ENCODE measurements at places on chromosomes 3 and 15.

DNA sequence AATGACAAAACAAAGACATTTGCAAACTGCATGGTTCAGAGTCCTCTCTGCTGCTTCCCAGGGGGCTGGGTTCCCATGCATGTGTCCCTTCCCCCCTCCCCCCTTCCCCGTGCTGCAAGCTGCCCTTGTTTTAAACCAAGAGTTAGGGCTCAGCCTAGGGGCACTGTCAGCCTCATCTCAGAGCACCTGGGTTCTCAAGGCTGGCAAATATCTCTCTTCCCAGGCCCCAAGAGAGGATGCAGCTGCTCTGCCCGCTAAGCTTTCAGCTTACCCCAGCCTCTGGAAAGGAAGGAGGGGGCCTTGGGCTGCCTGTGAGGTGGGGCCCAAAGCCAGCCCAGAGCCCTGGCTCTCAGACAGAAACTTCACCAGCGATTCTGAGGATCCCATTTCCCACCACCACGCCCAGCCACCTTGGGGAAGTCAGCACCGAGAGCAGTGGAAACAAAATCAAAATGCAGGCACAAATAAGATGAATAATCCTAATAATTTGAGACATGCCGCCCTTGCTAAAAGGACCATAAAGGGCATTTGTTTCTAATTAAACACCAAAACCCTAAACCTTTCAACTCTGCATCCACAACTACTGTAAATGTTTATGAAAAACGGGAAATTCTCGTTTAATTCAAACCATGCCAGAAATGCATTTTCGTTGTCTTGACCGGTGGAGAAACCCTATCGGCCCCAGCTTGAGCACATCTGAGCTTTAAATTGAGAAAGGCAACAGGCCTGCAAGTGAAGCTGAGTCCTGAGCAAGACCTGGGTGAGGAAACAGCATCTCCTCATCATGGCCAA lies 67.7 kb upstream of the WNT5A start:
- no peak for DNase-seq

GRCh38 chr3:155093261-155093660 lies 13.1 kb downstream of the MME start:
- DNase-seq = no peak

DNA sequence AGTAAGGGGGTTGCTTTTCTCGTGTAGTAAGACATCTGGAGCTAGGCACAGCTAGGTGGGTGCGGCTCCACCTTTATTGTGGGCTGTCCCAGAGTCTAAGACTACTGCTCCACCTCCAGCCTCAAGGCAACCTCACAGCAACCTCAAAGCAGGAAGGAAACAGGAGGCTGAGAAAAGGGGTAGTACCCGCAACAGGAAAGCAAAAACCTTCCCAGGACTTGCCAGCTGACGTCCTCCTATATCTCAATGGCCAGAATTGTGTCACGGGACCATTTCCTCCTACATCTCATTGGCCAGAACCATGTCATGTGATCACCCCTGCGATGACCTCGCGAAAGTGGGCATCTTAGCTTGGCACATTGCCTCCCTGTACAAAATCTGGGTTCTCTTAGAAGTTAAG lies 4.3 kb upstream of the GPR160 start:
- DNase-seq = no peak

DNA sequence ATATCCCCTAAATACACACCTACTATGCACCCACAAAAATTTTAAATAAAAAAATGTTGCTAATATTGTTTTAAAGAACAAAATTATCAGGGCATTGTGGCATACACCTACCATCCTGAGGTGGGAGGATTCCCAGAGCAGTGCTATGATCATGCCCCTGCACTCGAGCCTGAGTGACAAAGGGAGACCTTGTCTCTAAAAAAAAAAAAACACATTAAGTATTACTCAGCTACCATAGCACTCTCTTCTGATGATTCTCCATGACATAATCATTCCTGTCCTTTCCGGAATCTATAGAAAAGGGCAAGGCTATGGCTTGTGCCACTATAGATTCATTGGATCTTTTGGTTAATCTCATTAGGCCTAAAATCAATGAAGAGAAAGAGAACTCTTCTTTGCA lies 77.4 kb downstream of the ACAP2 start:
- DNase-seq = no peak

DNA sequence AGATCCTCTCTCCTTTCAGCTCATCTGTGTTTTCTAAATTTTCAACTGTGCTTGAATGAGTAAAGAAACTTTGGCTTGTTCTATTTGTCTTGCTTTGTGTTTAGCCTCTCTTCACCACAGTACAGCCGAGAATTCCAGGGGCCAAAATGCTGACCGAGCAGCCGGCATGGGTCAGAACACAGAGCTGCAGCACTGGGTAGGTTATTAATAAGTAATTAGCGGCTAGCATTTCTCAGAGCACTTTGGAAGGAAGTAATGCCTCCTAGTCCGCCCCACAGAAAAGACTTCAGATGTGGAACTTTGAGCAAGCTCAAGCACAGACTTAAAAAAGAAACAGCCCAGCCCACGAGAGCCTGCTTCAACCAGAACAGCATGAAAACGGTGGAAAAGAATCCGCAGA lies 343.9 kb downstream of the ARRDC4 start:
- DNase-seq = no peak

DNA sequence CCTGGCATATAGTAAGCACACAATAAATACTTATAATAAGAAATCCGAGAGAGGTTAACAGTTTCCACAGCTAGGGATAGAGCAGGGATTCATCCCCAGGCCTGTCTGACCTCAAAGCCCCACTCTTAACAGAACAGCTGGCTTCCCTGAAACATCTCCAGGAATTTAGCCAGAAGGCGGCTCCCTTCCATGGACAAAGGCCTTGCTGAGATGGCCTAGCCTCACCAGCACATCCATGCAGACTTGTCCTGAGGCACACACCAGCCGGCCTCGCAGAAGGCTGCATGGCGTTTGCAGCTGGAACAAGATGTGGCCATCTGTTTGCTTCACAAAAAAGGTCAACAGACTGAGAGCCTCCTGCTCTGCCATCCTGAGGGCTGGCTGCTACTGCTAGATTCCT lies 245.4 kb downstream of the SLCO3A1 start:
- DNase-seq = no peak

DNA sequence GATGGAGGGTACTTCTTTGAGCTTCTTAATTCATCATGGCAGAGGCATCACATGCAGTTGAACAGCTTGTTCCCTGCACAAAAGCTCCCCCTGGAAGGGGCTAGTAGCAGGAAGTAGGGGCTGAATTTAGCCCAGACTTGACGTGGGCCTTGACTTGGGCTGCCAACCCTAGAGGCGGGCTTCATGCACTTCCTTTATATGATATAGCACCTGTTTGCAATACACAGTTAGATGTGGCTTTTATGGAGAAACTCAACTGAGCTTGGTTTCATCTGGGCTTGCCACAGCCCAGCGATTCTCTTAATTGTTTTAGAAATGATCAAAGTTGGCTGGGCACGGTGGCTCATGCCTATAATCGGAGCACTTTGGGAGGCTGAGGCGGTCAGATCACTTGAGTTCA lies 33.7 kb upstream of the ADGRG7 start:
- no peak for DNase-seq

Data from stimulated activated effector memory CD8-positive, alpha-beta T cell treated with anti-CD3 and anti-CD28 coated beads, Interleukin-12 subunit alpha, Interleukin-12 subunit beta, amount 100 ng/mL, for 72 hours (primary cell).